ENCODE measurements at places on chromosomes 3 and 15.

GRCh38 chr3:54447427-54447826 is 325.1 kb downstream of the CACNA2D3 start:
- no peak for DNase-seq

DNA sequence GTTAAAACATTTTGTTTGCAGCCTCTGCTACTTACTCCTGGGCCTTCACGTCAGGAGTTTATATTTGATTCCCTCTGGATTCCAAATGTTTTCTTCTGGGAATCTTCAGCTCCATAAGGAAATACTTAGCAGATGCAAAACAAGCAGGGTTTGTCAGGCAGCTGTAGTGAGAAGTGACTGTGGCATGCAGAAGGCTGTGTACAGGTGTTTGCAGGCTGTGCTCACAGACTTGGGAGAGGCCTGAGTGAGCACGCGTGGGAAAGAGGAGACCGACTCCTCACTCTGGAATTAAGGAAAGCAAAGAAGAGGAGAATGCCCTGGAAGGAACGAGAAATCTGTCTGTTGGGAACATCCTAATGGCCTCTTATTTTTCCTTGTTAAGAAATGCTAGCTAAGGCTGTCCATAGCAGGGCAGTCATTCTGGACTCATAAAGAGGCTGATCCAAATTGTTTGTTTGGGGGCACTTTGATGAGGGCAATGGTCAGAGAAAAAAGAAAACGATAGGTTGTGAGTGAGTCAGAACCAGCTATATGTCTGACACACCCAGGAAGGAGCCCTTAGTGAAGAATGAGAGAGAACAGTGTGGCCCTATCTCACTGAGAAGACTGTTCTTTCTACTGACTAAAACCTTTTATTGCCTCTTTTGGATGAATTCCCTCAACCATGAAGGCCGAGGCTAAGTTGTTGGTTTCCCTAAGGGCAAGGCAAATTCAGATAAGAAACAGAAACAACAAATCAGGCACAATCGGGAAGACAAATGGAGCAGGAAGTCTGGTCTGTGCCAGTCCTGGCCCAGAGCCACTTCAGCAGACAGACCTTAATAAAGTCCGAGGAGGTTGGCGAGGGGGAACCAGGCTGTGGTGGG is 82.6 kb downstream of the TGFBR2 start:
- DNase-seq = peak; percentile 25

DNA sequence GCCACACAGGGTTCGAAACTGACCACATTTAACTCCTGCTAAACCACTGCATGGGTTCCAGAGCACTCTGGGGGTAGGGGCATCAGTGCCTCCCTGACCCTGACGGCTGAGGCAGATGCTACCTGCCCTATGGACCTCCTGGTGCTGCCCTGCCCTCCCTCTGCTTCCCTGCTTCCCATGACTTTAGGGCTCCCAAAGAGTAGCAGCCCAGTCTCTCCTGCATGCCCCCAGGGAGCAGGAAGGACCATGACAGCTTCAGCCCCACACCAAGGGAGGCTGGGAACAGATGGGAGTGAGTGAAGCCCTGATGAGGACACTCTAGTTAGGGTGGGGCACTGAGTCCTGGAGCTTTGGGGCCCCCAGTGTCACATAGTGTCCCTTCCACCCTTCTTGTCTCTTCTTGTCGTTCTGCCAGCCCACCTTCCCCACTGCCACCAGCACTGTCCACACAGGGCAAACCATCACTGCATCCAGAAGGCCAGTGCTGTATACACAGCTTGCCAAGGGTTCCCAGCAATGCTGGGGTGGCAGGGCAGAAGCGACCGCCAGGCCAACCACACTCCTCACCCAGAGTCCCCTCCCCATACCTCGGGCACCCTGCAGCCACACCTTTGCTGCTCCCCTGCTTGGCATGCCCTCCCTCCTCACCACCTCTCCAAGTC is 31.0 kb downstream of the SRPRB start:
- DNase-seq = no peak

DNA sequence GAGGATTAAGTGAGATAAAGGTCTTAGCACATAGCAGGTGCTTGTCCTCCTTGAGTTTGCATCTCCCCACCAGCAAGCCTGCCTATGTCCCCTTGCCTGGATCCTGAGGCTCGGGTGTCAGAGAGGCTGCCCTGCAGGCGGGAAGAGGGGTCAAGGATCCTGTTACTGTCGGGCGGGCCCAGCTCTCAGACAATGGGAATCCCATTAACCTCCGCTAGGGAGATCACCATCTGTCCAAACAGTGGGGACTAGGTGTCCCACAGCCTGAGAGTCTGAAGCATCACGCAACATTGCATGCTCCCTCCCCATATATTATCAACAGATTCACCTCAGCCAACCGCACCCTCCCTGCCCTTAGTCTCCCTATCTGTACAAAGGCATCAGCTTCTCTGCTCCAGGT is 151.4 kb downstream of the FBLN2 start:
- no peak for DNase-seq

- DNase-seq = no peak
These were observed 52.6 kb downstream of the TM4SF18 start for GRCh38 chr3:149280671-149281349.

GRCh38 chr15:51097553-51098330 is 3.0 kb upstream of the TNFAIP8L3 start:
- DNase-seq = peak; percentile 82

DNA sequence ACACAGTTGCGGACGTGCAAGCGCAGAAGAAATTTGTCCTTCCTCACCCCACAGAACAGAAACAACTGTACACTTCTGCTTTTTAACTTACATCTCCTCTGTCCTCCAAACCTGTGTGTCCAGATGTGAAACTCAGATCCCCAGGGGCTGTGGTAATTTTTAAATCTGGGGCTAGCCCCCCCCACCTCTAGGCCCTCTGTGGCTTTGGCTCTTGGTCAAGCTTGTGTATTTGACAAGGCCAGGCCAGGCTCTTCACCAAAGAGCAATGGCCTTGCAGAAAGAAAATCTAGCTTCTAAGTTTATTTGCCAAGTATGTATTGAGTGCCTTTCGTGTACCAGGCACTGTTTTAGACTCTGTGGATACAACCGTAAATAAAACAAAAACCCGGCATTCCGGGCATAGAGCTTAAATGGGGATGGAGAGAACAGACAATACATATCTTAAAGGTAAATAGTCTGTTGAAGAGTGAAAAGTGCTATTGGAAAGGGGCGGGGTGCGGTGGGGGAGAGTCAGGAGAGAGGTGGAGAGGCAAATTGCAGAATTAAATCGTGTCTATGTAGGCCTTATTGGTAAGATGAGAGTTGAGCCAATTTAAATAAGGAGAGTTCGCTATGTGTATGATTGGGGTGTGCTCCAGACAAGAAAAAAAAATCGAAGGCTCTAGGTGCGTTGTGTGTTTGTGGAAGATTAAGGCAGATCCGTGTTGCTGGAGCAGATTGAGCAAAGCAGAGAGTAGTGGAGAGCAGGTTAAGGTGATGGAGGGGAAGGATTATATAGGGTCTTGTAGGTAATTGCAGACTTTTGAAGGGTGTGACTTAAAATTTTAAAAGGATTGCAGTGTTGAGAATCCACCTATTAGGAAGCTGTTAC is 781 bp upstream of the DPH6 start:
- DNase-seq = no peak

DNA sequence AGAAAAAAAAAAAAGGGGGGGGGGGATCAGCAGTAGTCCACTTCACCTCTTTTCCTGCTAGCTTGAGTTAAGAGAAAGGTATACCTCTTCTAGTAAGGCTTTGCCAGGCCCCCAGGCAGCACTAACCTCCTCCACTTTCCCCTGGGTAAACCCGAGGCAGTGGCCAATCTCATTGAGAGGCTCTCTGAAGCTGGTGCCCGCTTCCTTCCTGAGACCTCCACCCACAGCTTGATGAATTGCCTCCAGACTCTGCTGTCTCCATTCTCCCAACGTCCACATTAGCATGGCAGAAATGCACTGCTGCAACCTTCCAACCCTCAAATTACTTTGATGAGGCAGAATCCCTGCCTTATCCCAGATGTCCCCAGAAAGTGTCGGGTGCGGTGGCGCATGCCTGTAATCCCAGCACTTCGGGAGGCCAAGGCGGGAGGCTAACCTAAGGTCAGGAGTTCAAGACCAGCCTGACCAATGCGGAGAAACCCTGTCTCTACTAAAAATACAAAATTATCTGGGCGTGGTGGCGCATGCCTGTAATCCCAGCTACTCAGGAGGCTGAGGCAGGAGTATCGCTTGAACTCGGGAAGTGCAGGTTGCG is 15.3 kb downstream of the RLBP1 start:
- no peak for DNase-seq

GRCh38 chr15:49621887-49622286 is 1.0 kb downstream of the DTWD1 start:
- no peak for DNase-seq

DNA sequence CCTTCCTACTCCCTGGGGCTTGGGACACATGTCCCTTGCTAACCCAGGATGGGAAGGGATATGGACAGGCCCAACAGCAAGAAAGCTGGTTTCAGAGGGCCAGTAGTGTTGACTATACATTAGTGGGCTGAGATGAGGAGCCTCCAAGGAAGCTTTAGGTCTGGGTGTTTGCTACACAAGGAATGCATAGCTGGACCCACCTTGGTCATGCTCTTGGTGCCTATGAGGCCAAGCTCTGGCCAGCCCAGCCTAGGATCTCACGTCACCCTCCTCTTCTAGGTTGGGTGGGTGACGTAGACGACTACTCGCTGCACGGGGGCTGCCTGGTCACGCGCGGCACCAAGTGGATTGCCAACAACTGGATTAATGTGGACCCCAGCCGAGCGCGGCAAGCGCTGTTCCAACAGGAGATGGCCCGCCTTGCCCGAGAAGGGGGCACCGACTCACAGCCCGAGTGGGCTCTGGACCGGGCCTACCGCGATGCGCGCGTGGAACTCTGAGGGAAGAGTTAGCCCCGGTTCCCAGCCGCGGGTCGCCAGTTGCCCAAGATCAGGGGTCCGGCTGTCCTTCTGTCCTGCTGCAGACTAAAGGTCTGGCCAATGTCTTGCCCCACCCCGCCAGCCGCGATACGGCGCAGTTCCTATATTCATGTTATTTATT is 653 bp upstream of the WDR6 start:
- peak; percentile 57 for DNase-seq

- peak; percentile 58 for DNase-seq
These were observed 781 bp upstream of the CYP1A1 start for GRCh38 chr15:74725845-74726773.

GRCh38 chr15:82751308-82751707 is 41.6 kb upstream of the AP3B2 start:
- DNase-seq = no peak

GRCh38 chr3:74426571-74426970 is 187.9 kb downstream of the CNTN3 start:
- no peak for DNase-seq

- no peak for DNase-seq
These were observed 74.7 kb downstream of the DPPA2 start for GRCh38 chr3:109241459-109242186.

GRCh38 chr3:187980861-187981260 is 173.1 kb upstream of the LPP start:
- DNase-seq = no peak

GRCh38 chr3:169509359-169509758 is 154.2 kb downstream of the MECOM start:
- DNase-seq = no peak

DNA sequence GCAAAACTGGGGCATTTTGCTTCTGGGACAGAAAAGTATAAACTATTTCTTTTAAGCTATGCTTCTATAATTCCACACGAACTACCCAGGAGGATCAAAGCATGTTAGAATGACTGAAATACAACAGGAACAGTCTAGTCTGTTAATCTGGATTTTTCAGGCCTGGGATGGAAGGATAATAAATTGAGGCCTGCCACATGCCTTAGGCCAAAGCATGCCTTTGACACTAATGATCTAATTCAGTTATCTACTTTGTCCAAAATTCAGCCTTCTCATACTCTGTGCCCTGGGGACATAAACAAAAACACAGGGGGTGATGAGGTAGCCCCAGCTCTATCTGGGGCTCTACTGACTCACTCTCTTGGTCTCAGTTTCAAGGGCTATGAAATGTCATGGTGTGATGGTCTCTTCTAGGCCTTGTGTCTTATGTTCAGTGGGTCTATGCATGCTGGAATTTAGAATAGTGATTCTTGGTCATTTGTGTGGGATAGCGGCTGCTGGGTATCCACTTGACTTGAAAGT is 32.5 kb downstream of the GAP43 start:
- no peak for DNase-seq

- no peak for DNase-seq
These were observed 529.0 kb downstream of the AGBL1 start for GRCh38 chr15:86608461-86609205.

All from hepatic stellate cell (primary cell).